ENCODE measurements at places on chromosomes 5 and 9.

DNA sequence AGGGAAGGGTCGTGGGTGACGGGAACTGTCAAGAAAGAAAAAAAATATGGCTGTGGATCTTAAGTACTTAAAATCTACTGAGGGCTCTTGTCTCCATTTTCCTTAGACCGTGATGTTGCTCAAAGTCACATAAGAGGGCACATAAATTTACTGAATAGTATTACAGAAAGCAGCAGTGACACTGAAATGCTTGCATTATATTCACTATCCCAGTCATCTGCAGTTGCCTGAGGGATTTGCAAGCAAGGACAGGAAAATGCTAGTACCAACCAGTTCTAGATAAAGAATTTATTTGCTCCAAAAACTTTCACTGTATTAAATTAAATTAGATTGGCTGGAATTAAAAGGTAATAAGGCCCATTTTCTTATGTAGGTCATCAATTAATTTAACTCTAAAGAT, 106.5 kb upstream of the CCDC152 start:
- no peak for DNase-seq

- DNase-seq: no peak
Observed at GRCh38 chr5:126746290-126746689, 30.6 kb upstream of the LMNB1 start.

DNA sequence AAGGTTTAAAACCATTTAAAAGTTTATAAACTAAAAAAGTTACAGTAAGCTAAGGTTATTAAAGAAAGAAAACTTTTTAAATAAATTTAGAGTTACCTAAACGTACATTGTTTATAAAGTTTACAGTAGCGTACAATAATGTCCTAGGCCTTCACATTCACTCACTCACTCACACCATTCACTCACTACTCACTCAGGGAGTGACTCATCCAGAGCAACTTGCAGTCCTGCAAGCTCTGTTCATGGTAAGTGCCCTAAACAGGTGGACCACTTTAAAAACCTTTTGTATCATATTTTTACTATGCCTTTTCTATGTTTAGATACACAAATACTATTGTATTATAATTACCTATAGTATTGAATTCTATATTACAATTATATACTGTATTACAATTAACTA, 190.8 kb upstream of the RASA1 start:
- DNase-seq: no peak

DNA sequence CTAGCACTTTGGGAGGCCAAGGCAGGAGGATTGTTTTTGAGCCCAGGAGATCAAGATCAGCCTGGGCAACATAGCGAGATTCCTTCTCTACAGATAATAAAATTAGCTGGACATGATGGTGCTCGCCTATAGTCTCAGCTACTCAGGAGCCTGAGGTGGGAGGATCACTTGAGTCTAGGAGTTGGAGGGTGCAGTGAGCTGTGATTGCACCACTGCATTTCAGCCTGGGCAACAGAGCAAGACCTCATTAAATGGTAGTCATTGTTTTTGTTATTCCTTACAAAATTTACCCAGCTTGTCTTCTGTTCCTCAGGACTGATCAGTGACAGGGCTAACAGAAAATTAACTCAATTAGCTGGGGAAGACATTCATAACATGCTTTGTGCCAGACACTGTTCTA, 104.5 kb downstream of the NDFIP1 start:
- DNase-seq: no peak

DNA sequence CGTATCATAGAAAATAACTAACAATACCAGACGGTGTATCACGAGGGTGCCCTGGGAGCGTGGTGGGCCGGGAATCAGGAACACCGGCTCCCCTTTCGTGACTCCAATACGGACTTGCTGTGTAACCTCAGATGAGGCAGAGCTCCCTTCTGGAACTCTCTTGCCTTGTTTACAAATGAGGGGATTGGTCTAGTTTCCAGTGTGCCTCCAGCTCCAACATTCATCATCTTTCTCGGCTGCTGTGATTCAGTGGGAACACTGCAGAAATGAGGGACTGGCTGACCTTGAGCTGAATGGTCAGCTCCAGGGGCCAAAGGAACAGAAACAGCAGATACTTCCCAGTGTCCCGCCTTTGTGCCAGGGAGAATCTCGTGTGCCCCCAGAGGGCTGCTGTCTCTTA, 22.6 kb upstream of the TGFBI start:
- no peak for DNase-seq

DNA sequence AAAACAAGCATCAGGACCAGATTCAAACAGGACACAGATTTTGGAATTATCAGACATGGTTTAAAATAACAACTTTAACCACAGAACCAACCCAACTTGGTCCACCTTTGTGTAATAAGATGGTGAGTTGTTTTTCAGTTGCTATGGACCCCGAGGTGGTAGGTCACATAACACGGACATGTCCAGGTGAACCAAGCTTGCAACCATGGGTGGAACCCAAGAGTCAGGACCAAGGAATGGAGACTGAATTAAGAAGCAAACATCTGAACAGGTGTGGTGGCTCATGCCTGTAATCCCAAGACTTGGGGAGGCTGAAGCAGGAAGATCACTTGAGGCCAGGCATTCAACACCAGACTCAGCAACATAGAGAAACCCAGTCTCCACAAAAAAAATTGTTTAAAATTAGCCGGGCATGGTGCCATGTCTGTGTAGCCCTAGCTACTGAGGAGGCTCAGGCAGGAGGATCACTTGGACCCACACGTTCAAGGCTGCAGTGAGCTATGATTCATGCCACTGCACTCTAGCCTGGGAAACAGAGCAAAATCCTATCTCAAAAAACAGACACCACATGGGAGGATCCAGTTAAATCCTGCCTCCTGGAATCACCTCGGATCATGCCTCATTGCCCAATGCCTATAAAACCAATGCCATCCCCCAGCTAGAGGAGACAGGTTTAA, 10.6 kb downstream of the PTBP3 start:
- DNase-seq: no peak

DNA sequence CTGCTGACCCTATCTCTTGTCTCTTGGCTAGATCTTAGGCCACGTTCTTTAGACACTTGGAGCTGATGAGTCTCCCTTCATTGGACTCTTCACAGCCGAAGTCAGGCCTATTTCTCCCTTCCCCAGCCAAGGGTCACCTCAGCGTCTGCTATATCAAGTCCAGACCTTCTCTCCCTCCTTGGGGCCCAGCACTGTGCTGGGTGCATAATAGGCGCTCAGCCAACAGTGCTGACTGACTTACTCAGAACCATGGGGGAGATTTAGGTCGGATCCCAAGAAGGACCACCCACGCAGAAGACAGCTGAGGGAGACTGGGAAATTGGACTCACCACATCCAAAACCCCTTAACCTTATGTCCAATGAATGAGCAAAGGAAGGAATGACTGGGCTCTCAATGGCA, 5.6 kb upstream of the AMBP start:
- no peak for DNase-seq

DNA sequence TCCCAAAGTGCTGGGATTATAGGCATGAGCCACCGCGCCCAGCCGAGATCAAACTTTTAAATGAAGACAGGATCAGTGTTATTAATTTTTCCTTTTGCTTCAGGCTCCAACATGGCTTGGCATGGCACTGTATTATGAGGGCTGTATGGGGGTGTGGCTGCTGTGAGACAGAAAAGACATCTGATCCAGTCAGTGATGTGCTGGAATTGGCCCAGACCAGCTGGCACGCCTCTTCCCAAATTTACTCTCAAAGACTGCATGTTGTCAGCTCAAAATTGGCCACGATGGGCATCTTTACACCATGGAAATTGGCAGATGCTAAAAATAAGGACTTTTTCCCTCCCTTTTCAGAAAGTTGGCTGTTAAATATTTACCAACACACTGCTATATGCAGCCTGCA, 12.1 kb upstream of the COL27A1 start:
- DNase-seq: no peak

GRCh38 chr9:34669809-34670562, 7.5 kb upstream of the CCL27 start:
- no peak for DNase-seq

- DNase-seq: no peak
Observed at GRCh38 chr5:172101547-172102217, 86.3 kb downstream of the STK10 start.

GRCh38 chr5:12217039-12217438, 312.8 kb upstream of the CTNND2 start:
- no peak for DNase-seq

DNA sequence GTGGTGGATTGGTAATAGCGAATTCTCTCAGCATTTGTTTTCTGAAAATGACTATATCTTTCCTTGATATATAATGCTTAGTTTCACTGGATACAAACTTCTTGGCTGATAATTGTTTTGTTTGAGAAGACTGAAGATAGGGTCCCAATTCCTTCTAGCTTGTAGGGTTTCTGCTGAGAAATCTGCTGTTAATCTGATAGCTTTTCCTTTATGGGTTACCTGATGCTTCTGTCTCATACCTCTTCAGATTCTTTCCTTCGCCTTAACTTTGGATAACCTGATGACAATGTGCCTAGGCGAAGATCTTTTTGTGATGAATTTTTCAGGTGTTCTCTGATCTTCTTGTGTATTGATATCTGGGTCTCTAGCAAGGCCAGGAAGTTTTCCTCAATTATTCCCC, 94.7 kb upstream of the ACO1 start:
- DNase-seq: no peak

GRCh38 chr9:38003230-38003629, 65.8 kb downstream of the SHB start:
- DNase-seq: no peak

DNA sequence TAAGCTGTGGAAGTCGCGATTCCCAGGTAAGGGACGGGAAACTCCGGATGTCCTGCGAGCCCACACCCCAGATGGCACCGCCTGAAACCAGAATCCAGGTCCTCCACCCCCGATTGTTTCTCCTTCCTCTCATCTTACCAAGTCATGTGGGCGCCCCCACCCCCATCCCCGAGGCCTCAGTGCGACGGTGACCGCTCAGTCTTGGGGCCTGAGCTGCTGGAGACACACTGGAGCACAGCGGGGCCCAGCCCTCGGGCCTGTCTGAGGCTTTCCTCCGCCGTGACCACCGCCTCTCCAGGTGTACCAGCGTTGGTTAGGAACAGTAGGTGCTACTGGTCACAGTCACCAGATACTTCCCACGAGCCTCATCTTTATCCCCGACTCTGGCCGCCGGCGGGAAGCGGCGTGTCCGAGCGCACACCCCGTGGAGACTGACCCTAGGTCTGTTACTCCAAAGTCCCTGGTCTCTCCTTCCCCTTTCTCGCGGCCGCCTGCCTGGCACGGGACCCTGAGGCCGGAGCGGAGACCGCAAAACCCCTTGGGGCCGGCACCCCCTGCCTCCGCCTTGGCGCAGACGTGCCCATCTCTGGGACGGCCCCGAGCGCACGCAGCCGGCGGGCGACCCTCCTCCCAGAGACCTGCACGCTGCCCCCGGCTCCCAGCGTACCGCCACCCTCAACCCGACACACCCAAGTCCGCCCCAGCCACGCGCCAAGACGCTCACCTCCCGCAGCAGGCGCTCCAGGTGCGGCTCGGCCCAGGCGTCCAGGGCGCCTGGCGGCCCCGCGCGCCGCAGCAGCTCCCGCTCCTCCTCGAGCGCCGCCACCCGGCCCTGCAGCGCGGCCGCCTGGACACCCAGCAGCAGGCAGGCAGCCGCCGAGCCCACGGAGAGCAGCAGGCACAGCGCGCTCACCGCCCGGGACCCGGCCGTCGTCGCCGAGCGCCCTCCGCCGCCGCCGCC, 733 bp downstream of the COL23A1 start:
- DNase-seq: peak; percentile 72

DNA sequence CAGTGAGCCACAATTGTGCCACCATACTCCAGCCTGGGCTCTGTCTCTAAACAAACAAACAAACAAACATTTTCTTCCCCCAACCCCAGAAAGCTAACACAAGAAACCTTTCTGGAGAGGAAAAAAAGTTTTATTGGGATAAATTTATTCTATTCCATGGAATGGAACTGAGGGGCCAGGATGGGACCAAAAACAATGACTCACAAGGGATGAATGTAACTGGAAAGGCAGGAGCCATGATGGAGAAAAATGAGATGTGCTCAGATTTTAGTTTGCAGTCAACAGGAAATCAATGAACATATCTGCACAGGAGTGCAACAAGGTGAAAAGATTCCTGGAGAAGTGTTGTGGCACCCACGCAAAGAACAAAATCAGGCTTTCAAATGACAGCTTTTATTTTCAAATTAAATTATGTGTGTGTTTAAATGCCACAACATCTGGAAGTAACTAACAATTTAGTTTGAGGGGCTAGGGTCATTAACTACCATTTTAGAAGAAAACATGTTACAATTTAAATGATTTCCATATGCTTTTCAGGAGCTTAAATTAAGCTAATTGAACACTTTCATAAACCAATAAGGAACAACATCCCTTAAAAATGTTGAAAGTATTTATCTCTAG, 208.6 kb downstream of the TSSK1B start:
- DNase-seq: no peak

GRCh38 chr5:152534641-152535040, 129.6 kb upstream of the NMUR2 start:
- DNase-seq: no peak

DNA sequence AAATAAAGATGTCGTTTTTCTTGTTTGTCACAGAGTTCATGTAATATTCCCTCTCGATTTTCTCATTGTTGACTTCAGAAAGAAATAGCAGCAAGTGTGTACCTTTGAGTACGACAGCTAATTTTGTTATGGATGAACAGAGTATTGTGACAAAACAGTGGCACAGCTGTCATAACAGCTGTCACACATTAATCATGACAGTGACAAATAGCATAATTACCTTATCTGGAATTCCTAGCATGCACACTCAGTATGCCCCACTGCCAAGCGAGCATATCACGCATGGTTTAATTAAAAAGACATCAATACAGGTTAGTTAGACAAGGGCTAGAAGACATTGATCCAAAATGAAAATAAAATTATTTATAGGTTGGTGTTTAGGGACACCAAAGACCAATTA, 375.1 kb downstream of the SPATA31D1 start:
- DNase-seq: no peak

- no peak for DNase-seq
Observed at GRCh38 chr9:134891713-134892112, 11.1 kb downstream of the FCN2 start.

DNA sequence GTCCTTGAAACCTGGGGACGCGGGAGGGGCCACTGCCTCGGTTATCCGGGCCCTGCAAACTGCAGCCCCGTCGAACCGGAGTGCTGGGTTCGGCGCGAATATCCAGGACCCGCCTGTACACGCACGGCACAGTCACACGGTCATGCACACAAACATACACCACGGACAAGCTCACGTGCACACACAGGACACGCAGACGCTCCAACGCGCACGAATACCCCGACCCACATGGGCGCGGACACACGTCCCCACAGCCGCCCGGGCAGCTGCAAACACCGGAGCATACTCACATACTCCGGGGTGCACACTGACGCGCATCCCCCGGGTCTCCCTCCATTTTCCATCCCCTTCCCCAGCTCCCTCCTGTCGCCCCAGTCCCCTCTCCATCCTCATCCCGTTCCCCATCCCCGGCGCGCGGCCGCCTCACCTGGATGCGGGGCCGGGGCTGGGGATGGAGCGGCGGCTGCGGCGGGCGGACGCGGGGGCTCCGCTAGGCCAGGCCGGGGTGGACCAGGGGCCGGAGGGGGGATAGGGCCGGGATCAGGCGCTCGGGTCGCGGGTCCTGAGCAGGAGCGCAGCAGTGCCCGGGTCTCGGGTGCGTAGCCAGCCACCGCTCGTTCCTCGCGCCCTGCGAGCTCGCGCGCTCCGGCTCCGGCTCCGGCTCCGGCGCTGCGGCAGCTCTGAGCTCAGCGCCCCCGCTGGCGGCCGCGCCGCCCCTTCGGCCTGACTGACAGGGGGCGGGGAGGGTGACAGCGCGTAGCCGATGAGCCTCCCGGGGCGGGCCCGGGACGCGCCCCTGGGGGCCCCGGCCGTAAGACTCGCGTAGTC, at the start of the genes EIF4E1B and SNCB:
Gene EIF4E1B (plus strand): TSS at position 823 of the 828 bp plus-strand sequence. CDS start 12,113 bp downstream, outside the sequence.
Gene SNCB (minus strand): TSS at position 682 of the 828 bp plus-strand sequence. CDS start 880 bp downstream, outside the sequence.
- peak; percentile 83 for DNase-seq

- no peak for DNase-seq
Observed at GRCh38 chr5:67299231-67299735, 102.7 kb upstream of the CD180 start.
